ENCODE measurements at places on chromosomes 11 and 22.

DNA sequence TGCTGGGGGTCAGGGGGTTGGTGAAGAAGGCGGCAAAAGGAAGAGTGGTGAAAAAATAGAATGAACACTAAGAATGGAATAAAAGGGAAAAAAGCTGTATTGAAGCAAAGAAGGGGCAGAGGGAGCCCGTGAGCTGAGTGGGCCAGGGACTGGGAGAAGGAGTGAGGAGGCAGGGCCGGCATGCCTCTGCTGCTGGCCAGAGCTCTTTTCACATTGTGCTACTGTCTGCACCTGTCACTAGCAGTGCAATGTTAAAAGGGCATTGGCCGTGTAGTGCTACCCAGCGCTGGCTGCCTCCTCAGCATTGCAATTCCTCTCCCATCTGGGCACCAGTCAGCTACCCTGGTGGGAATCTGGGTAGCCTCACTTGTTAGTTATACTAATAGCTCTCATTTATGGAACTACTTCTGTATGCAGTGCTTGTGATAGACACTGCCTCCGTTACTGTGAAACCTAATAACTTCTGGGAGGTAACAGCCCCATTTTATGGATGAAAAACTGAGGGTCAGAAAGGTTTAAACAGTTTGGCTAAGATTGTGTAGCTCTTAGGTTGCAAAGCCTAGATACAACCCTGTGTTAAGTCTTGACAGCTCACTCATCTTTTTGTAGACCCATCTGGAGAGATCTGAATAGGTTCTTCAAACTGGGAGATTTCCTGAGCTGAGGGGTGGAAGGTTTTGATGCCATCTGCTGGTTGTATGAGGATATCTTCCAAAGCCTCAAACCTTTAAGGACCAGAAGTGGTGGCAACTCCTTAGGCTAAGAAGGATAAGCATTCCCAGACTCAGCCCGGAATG, 8.5 kb downstream of the YPEL4 start:
- DNase-seq, result no peak

DNA sequence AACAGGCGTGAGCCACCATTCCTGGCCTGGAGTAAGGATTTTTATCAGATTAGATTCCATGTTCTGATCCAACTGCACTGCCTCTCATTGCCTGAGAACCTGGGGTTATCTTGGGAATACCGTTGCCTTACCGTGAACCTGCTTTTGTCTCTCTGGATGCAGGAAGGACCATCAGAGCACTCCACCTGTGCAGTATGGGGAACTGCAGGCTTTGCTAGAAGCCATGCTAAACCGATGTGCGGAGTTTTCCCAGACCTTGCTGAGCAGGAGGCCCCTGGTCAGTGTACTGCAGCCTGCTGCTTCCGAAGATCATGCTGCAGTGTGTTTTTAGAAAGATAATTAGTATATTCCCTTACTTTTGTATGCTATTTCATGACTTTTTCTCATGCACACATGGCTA, 43.6 kb downstream of the MEI1 start:
- no peak for DNase-seq

DNA sequence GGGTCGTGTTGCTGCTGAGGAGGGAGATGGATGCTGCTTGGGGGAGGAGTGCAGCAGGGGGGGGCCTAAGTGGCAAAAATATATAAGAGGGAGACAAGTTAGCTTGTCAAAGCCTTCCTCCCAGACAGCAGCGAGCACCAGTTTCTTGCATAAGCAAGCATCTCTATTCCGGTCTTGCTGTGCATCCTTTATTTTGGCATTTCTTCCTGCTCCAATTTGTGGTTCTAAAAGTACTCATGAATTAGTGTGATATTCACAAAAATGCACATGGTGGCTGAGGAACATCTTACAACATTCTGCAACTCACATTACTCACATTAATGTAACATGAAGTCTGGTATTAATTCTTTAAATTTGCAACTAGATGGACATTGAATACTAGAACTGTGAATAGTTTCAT, 32.1 kb downstream of the GDPD5 start:
- DNase-seq, result no peak

DNA sequence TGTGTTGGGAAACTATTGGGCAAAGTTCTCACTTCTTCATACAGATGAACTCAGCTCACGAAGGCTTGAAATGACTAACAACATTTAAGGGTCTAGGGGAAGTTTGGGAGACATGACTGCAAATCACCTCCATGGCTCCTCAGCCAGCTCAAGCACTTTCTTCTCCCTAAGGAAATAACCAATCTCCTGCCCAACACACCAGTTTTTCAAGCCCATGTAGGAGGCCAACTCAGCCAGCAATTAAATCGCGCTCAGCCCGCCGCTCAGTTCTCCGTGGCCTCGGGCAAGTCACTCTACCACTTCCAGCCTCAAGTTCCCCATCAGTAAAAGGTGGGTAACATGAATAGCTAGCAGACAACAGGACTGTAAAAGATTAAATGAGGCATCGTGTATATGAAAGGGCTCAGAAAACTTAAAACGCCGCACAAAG, 796 bp downstream of the POLDIP3 start:
- no peak for DNase-seq

GRCh38 chr11:123357990-123358827, 71.9 kb upstream of the GRAMD1B start:
- no peak for DNase-seq

- no peak for DNase-seq
Measured at GRCh38 chr22:39567135-39567946, 3.2 kb upstream of the CACNA1I start.

DNA sequence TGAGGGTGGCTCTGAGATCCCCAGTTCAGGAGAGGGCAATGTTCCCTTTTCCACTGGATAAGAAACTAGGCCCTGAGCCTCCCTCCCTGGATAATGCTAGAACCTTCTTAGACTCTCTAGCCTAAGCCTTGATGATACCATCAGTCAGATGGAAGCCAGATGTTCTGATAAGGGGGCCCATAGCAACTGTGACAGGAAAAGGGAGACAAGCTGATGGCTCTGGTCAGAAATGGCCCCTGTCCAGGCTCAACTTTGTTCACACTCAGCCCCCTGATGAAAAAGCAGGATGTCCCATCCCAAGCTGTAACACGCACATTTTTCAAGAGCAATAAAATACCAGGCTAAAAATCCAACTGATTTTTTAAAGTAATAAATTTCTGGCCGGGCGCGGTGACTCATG, 7.2 kb upstream of the OAF start:
- DNase-seq, result no peak

DNA sequence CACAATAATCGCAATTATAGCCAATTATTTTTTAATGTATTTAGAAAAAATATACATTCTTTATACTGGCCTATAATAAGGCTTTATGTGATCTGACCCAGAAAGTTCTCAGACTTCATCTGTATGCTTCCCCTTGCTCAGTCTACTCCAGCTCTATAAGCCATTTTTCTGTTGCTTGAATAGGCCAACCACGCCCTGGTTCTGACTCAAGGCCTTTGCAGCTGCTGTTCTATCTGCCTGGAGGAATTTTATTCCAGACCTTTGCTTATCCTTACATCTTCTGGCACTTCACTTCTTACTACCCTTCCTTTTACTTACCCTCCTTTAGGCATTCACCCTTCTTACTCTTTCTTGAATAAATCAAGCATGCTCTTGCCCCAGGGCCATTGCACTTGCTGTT, 54.9 kb upstream of the PDE3B start:
- no peak for DNase-seq

DNA sequence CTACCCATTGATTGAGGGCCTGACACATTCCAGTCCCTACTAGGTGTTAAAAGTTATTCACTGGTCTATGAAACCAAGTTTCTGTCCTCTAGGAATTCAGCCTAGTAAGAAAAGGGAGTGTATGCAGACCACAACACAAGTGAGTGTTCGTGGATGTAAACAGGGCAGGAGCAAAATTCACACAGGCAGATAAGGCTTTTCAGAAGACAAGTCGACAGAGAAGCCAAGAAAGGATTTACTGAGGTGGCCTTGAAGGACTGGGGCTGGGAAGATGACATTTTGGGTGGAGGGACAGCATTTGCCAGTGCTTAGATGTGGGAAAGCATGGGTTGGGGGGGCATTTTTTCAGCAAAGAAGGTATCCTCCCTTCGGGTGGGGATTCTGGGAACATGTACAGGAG, 76.2 kb downstream of the TSPAN18 start:
- DNase-seq, result no peak

GRCh38 chr11:119145551-119145950, 3.3 kb upstream of the ABCG4 start:
- no peak for DNase-seq

- DNase-seq, result no peak
Measured at GRCh38 chr22:17988800-17989513, 35.4 kb downstream of the MICAL3 start.

DNA sequence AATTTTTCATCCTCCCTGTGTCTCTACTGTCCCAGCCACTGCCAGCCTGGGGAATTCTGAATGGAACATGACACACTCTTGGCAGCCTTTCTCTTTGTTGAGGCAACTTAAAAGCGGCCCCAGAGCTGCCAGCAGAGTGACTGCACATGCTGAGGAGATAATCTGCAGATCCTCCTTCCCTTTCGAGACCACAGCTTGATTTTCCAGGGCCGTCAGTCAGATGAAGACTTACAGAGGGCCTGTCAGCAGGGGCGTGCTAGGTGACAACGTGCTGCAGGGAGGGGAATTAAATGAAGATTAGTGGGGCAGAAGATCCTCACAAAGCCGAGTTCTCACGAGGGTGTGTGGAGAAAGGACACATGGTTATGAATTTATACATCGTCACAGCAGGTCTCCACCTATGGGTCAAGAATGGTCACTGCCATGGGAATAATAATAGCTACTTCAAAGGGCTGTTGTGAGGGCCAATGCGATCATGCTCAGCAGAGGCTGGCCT, 193.5 kb upstream of the PITPNB start:
- no peak for DNase-seq

GRCh38 chr22:24053481-24054226, 42.5 kb downstream of the CABIN1 start:
- no peak for DNase-seq

- DNase-seq, result no peak
Measured at GRCh38 chr22:23047742-23048141, 22.6 kb upstream of the GNAZ start.

- DNase-seq, result no peak
Measured at GRCh38 chr11:66936311-66936711, 21.9 kb downstream of the PC start.

- no peak for DNase-seq
Measured at GRCh38 chr11:7597620-7598019, 75.7 kb downstream of the CYB5R2 start.

DNA sequence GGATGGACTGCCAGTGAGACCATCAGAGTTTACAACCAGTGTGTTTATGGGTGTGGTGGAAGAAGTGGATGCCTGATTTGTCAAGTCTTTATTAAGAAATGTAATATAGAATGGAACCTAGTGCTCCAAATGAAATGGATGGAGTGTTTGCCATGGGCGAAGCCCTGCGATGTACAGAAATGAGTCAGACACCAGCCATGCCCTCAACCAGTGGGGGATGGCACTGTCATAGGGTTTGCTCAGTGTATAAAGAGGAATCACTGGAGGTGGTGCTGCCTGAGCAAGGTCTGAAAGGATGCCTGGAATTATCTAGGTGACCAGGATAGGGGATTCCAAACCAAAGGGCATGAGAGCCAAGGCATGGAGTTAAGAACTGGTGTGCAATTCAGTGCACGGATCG, 120.9 kb upstream of the MTNR1B start:
- DNase-seq, result no peak

DNA sequence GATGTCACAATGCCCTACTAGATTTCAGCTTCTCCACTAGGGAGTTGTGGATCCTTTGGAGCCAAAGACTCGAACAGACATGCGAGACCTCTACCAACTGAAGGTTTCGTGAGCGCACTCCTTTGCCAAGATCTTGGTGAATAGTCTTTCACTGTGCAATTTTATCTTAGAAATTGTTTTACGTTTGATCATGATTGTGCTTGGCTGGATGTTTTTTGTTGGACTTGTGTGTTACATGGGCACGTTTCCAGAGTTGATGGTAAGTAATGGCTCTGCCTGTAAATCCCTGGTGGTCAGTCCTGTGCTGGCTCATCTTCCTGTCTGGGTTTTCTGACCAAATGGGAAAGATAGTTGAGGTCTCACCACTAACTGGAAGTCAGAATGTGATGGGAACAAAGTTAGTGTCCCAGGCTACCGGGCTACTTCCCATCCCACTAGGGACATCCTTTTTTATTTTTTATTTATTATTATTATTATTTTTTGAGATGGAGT, at the start of gene MISFA:
MISFA (plus strand) TSS at position 51 of the 492 bp plus-strand sequence; CDS start at position 191, 140 bp downstream.
- no peak for DNase-seq

DNA sequence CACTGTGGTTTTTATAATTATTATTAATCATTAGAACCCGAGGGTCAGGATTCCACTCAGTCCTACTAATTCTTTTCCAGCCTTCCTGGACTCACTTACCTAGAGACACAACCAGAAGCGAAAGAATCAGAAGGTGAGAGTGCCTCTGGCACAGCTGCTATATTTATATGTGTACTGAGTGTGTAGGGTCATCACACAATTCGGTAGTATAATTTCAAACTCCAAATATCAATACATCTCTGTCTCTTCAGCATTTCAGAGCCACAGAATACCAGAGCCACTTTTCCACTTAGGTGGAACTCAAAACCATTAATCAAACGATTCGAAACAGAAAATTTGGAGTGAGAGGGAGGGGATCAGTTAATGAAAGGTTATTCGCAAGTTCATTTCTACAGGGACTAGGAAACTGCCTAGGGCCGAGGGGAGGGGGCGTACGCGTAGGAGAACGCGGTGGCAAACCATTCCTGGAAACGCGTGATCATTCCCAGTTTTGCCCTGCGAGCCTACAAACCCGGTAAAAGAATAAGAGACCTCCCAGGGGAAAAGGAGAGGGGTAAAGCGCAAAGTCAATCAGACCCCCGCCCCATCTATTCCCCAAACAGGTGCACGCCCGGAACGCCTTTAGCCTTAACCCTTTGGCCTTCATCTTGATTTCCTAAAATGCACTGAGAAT, 5.4 kb downstream of the BSX start:
- DNase-seq, result no peak

- DNase-seq, result no peak
Measured at GRCh38 chr11:61922539-61922938, 5.2 kb upstream of the RAB3IL1 start.

DNA sequence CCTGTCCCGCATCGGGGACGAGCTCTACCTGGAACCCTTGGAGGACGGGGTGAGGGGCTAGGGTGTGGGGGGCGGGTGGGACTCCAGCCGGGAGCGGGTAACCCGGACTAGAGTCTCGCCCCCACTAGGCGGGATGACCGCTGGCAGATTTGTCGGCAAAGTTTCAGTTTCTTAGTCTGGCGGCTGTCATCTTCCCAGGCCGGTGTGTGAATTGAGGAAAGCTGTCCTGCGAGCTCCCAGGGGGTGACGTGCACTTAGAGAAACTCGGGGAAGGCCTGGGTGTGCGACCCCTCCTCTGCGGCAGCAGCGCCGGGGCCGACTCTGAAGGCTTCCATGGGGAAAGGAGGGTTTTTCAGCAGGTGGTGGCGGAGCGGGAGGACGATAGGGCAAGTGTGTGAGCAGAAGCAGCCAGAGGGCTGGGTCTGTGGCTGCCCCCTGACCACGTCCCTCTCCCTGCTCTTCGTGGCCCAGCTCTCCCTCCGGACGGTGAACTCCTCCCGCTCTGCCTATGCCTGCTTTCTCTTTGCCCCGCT, 463 bp downstream of the RAD9A start:
- no peak for DNase-seq

- no peak for DNase-seq
Measured at GRCh38 chr11:130178441-130179339, 19.1 kb downstream of the ST14 start.

- no peak for DNase-seq
Measured at GRCh38 chr11:101582236-101582988, 1.4 kb downstream of the TRPC6 start.

- no peak for DNase-seq
Measured at GRCh38 chr11:75625991-75626888, 42.6 kb downstream of the MAP6 start.

- no peak for DNase-seq
Measured at GRCh38 chr11:2742611-2743426, 43.0 kb upstream of the KCNQ1OT1 start.

GRCh38 chr11:123194337-123195187, 486 bp downstream of the CLMP start:
- DNase-seq, result no peak
